ENCODE measurements at places on chromosomes 12 and 14. TPM values are rescaled to one million over a fixed set of nuclear protein-coding genes. Genes with fewer than 3 reads are reported as not detected.

DNA sequence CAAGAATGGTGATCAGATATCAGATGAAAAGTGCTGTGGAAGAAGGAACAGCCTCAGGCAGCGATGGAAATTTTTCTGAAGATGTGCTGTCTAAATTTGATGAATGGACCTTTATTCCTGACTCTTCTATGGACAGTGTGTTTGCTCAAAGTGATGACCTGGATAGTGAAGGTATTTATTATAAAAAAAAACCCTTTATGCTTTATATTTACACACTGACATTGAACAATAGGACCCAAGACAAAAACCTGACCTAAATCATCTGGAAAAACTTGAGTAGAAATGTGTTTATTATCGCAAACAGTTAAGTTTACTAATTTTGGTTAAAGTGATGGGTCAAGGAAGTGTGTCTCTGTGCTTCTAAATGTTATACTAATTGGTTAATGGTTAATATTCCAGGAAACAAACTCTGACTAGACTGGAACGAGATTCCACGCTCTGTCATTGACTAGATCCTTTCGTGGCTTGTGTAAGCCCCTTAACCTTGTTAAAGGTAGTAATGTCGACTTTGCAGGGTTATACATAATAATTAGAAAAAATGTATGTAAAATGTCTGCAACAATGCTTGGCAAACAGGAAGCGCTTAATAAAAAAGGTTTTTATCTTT lies 62.7 kb downstream of the LRRK2 start:
- no peak for DNase-seq

- DNase-seq = no peak
Measured at GRCh38 chr12:115872919-115873357, 404.6 kb downstream of the MED13L start.

GRCh38 chr14:105665247-105665950 lies 139.0 kb downstream of the TMEM121 start:
- no peak for DNase-seq

Gene IAPP
- not detected for total RNA-seq

- no peak for DNase-seq
Measured at GRCh38 chr14:95557832-95558231, 23.0 kb downstream of the GLRX5 start.

GRCh38 chr12:123659996-123660727 lies 10.8 kb upstream of the TCTN2 start:
- DNase-seq = peak; percentile 89

GRCh38 chr12:50924439-50925341 lies 27.7 kb upstream of the HIGD1C start:
- DNase-seq = peak; percentile 70

- no peak for DNase-seq
Measured at GRCh38 chr12:117580015-117580717, 218.7 kb upstream of the NOS1 start.

Gene TROAP
- 35.8 TPM for total RNA-seq

DNA sequence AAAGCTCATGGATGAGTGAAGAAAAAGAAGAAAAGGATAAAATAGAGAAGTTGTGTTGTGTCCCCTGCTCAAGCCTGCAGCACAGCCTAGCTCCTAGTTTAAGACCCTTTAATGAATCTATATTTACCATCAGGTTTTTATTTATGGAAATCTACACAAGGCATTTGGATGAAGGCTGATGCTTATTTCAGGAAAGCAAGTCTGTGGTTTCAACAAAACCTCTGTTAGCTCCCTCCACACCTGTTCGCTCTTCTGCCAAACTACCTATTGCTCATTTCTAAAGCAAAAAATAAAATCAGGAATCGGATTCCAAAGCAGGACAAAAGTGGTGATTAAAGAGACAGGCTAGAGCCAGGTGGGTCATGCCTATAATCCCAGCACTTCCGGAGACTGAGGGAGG lies 18.9 kb upstream of the MAP3K9 start:
- no peak for DNase-seq

DNA sequence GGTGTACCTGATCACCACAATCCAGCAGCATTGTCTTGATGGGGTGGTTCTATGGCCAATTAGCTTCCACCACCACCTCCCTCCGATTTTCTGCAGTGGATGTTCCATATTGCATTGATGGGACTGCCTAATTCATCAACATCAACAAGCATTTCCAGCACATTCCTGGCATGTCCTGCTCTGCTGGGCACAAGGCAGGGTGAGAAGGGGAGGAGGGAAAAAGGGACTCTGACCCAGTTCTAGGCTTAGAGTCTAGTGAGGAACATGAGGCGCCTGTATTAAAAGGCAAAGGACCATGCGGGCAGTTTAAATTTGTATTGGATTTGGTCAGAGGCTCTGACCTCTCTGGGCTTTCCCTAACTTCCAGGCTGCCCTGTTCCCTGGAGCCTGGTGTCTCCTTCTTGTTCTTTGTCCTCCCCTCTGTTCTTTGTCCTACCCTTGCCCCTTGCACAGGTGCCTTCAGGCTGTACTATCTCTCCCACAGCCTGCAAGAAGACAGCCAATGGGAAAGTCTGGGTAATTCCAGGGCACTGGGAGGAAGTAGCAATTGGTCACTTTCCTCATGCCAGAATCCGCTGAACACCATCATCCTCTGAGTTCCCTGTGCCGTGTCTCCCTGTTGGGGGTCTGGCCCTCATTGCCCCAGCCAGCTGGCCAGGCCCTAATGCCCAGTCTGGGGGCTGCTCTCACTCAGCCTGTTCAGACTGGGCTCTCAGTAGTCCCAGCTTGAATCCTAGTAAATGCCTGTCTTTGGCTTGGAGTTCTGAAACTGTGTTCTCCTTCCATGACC lies 43.3 kb downstream of the TSPAN11 start:
- DNase-seq = no peak

GRCh38 chr12:55820679-55821078 lies 2.8 kb downstream of the ORMDL2 start:
- DNase-seq = peak; percentile 13

DNA sequence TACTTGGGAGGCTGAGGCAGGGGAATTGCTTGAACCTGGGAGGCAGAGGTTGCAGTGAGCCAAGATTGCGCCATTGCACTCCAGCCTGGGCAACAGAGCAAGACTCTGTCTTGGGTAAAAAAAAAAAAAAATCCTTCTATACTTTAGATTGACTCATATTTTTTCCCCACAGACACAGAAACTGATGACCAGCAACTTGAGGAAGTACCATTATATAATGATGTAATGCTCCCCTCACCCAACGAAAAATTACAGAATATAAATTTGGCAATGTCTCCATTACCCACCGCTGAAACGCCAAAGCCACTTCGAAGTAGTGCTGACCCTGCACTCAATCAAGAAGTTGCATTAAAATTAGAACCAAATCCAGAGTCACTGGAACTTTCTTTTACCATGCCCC lies 24.3 kb upstream of the SNAPC1 start:
- DNase-seq = no peak

DNA sequence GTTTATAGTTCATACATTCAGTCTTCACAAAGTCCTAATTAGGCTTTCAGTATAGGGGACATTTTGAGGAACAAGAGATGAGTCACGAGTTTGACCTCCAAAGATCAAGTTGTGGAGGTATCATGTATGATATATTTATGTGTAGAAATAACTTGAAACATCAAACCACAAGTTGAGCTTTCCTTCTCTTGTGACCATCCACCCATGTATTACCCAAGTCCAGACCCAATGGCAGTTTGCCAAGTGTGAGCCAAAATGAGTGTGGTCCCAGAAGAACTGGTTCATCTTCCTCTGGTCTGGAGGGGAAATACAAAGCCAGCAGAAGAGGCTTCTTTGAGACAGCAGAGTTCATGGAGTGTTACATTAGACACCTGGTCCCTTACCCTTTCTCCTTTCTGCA lies 104.9 kb downstream of the ATP23 start:
- DNase-seq = no peak

Gene FGF23
- not detected for total RNA-seq

- DNase-seq = no peak
Measured at GRCh38 chr14:61953602-61954001, 191.4 kb downstream of the SNAPC1 start.

Gene FGD4
- total RNA-seq = 1.8 TPM

Gene TMEM263
- 33.4 TPM for total RNA-seq

Gene KRT74
- total RNA-seq = not detected

Gene SERPINA3
- not detected for total RNA-seq

Gene TMEM179
- 0.34 TPM for total RNA-seq

GRCh38 chr12:24661657-24662096 lies 287.2 kb downstream of the BCAT1 start:
- DNase-seq = peak; percentile 51

Gene TAMALIN
- total RNA-seq = 0.39 TPM

DNA sequence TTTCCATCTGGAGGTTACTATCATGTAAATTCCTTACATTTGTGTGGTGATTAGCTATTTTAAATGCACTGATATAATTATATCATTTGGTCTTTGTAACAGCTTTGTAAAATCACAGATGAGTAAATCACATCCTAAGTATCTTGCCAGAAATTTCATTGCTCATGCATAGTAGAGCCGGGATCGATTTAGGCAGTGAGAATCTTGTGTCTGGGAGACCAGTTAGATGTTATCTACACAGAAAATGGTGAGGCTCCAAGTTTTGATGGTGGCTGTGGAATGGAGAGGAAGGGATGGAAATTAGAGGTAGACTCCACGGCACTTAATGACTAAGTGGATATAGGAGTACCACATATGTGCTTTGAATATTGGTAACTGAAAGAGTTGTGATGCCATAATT lies 156.3 kb downstream of the MSRB3 start:
- no peak for DNase-seq

- no peak for DNase-seq
Measured at GRCh38 chr14:34981743-34982420, 910 bp upstream of the SRP54 start.

- no peak for DNase-seq
Measured at GRCh38 chr12:56510786-56511185, 10.8 kb upstream of the RBMS2 start.

- no peak for DNase-seq
Measured at GRCh38 chr14:61444215-61444768, 122.9 kb downstream of the PRKCH start.

DNA sequence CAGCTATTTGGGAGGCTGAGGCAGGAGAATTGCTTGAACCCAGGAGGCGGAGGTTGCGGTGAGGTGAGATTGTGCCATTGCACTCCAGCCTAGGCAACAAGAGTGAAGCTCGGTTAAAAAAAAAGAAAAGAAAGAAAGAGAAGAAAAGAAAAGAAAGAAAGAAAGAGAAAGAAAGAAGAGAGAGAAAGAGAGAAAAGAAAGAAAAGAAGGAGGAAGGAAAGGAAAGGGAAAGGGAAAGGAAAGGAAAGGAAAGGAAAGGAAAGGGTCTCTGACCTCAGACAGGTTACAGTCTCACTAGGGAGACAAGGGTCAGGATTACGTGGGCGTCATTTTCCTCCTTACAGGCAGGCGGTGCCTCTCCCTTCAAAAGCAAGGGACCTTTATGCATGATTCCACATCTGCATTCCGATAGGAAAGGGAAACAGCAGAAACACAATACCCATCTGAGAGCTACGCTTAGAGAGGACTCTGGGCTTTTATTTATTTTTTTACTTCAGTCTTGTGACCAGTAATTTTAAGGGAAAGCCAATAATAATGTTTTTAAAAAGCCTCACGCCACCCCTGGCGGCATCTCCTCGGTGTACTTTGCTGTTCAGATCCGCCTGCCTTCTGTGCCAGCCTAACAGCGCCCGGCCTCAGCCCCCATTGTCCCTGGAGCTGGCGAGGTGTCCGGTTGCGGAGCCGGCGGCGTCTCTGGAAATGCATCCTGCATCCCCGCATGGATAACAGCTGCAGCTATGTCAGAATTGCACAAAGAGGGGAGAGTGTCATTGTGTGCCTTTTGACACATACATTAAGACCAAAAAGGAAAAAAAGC lies 945 bp upstream of the HIP1R start:
- DNase-seq = peak; percentile 70

GRCh38 chr12:113889891-113890581 lies 76.1 kb downstream of the RBM19 start:
- no peak for DNase-seq

Gene NR4A1
- total RNA-seq = 0.88 TPM

- no peak for DNase-seq
Measured at GRCh38 chr14:83714151-83714550, 1815.8 kb upstream of the FLRT2 start.

Gene GRIP1
- total RNA-seq = 0.37 TPM

DNA sequence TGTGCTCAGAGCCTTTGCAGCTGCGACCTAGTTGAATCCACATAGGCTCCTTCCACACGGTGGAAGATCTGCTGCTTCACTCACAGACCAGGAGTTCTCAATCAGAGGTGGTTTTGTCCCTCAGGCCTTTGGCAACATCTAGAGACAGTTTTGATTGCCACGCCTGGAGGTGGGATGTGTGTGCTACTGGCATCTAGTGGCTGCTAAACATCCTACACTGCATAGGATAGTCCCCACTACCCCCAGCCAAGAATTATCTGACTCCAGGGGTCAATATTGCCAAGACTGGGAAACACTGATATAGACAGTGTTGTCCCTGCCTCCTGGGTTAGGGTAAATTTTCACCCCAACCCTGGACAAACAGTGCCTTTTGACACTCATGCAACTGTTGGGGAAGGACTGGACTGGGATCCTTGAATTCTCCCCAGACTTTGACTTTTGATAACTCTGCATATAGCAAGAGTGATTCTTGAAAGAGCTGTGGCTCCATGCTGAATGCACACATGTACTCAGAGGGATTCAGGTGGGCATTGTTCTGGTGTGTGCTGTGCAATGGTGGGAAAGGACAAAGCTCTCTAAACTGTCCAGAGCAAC lies 39.8 kb downstream of the BAZ2A start:
- DNase-seq = peak; percentile 57

Gene PRB2
- not detected for total RNA-seq

DNA sequence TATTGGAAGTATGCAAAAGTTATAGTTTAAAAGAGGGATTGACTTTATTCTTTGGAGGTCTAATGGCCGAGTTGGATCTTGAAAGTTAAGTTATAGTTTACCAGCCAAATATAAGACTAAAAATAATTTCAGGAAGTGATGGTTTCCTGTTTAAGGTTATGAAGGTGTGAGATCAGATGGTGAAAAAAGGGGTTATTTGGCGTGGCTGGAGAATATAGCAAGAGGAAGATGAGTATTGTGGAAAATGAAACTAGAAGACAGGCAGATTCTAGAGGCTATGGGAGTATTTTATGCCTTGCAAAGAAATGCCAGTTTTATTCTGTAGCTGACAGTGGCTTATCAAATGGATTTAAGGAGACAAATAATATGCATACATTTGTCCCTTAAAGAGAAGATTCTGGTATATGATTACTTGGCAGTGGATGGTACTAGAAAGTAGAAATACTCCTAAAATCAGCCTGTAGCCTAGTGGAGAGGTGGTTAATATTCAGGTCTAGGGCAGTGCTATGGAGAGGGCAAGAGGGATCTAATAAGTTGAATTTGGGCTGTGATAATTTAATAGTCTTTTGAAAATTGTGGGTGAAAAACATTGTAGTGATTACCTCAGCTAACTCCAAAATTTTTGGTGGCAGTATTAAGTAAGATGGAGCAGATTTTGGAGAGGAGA lies 1091.8 kb upstream of the ATXN7L3B start:
- DNase-seq = peak; percentile 5

GRCh38 chr14:61555056-61555838 lies 140.1 kb upstream of the HIF1A start:
- DNase-seq = no peak

GRCh38 chr12:2754208-2754607 lies 40.6 kb upstream of the FKBP4 start:
- DNase-seq = no peak

Gene C12orf50
- total RNA-seq = not detected
